ENCODE measurements at places on chromosomes 5 and 9. TPM values are rescaled to one million over a fixed set of nuclear protein-coding genes. Genes with fewer than 3 reads are reported as not detected.

IRX1 gene
- not detected for total RNA-seq

PDLIM4 gene
- total RNA-seq: 53.3 TPM

VAV2 gene
- total RNA-seq: 12.4 TPM

TLE4 gene
- 13.2 TPM for total RNA-seq

All from smooth muscle cell of bladder (primary cell).